ENCODE measurements at places on chromosomes 7 and 10.

- ATAC-seq: no peak
These were observed 42.0 kb downstream of the PRR15 start for GRCh38 chr7:29605671-29606070.

DNA sequence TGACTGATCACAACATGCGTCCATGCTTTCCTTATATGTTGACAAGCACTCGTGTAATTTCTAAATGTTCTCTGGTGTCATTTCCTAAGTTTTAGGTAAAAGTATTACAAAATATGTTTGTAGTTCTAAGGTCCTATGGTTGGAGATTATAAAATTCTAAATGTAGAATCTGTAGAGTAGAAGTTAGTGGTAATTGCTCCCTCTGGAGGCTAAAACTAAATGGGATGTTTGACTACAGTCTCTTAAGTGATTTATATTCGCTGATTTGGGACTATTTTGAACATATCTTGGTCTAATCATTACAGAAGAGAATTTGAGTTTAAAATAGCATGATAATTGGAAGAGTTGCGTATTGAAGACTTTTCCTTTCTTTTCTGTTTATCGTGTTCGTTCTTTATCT is 74.1 kb downstream of the ZMYND11 start:
- ATAC-seq: no peak

GRCh38 chr10:17166699-17167098 is 34.8 kb downstream of the TRDMT1 start:
- ATAC-seq: no peak

DNA sequence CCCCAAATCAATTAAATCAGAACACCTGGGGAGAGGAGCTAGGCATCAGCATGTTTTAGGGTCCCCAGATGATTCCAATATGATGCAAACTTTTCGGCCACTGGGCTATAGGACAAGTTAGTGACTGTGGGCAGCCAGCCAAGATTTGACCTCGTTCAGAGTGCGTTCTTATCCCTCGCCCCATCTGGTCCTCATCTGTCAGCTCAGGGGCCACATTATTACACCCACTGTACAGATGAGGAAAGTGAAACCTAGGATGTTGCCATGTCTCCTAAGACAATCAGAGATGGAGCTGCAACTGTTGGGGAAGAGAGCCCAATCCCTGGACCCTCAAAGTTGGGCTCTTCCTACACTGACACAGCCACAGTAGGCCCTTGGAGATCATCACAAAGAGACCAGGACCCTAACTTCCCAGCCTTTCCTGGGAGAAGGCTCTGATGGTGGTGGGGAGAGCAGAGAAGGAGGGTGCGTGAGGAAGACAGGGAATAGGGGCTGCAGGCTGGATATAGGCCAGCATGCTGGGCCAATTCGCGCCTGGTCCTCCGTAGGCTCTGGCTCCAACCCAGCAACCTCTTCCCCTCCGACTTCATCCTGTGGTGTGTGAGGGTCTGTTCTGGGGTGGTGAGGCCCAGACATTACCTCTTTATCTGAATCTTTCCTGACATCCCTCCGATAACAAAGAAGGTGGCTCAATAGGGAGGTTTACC is 109.4 kb upstream of the ZMIZ1 start:
- ATAC-seq: no peak

- ATAC-seq: no peak
These were observed 118.9 kb downstream of the AMPH start for GRCh38 chr7:38512291-38512690.

DNA sequence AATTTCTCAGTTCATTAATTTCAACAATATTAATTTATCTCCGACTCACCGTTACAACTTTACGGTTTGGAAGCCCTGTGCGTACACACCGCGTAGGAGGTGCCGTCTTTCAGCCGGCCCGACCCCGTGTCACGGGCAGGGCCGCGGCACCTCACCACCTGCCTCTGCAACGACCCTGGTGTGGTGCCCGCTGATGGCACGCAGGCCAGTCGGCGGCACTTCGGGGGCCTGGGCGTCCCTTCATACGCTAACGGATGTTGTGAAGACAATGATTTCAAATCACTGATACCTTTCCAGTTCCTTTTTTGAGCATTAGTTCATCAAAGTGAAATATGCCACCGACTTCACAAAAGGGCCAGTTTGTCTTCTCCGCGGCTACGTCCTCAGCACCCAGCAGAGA is 125.3 kb downstream of the EBF3 start:
- ATAC-seq: no peak

- no peak for ATAC-seq
These were observed 153.7 kb downstream of the DNAJB6 start for GRCh38 chr7:157490465-157490912.

- ATAC-seq: no peak
These were observed 520.2 kb upstream of the GRM3 start for GRCh38 chr7:86123476-86123875.

- no peak for ATAC-seq
These were observed 50.1 kb downstream of the POLR3A start for GRCh38 chr10:77979221-77979620.

GRCh38 chr7:68146983-68147382 is 1150.3 kb downstream of the TYW1 start:
- peak; percentile 37 for ATAC-seq

GRCh38 chr10:71584461-71584860 is 135.1 kb downstream of the C10orf105 start:
- ATAC-seq: no peak

GRCh38 chr10:129514568-129515451 is 47.8 kb downstream of the MGMT start:
- no peak for ATAC-seq

DNA sequence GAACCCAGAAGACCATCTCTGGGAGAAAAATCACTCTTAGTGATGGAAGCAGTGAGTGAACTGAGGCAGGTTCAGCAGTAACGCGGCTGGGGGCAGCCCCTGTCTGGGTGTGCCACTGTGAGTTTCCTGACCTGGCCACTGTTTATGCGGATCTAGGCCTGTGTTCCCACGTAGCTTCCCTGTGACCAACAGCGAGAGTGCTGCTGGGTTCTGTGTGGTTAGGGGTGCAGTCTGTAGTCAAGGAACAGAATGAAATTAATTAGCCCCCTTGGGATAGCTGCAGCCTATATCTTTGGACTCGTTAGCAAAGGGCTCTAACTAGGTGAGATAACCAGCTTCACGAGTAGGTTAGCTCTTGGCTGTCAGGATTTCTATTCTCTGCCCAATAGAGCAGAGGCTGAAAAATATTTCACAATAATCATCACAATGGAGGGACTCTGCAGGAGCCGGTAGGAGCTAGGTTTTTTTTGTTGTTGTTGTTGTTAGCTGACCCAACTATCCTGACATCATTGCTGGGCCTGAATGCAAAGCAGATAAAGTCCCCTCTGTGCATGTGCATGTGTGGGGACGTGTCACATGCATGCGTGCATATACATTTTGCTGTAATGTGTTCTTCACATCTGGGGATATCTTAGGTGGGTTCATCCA is 164.9 kb downstream of the TMEM178B start:
- no peak for ATAC-seq

- peak; percentile 69 for ATAC-seq
These were observed 286.8 kb downstream of the PARD3 start for GRCh38 chr10:34528320-34528719.

DNA sequence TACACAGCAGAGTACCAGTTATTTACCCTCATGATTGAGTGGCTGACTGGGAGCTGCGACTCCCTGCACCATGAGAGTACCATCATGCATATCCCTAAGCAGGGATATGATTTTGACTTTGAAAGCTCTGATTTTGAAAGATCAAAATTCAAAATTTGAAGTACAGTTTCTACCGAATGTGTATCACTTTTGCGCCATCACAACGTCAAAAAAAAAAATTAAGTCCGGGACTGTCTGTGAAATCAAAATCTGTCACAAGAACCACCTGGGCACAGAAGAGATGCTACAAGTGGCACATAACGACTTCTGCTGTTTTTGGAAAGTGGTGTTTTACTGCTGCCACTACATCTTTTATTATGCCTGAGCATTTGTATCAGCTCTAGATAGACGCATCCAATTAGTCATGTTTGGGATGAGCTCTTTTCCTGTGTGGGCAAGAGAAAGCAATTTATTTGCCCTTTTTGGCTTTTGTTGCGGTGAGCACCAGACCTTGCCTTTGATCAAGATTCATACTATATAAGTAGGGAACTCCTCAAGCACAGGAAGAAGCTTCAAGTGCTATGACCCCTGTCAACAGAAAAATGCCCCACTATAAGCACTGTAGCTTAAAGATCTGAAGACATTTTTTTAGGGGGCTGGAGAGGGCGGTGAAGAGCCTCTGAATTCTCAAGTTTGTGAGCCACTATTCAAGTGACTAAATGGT is 10.7 kb downstream of the MTPN start:
- no peak for ATAC-seq

- peak; percentile 50 for ATAC-seq
These were observed 140.2 kb upstream of the AHR start for GRCh38 chr7:17158261-17158660.
